Coronary artery (tissue), 2 donors: ENCODE measurements at places on chromosomes 3 and 15.

- DNase-seq = no peak
These were observed 207.9 kb upstream of the RGMA start for GRCh38 chr15:93296759-93297500.

GRCh38 chr3:195230244-195230643 is 40.7 kb downstream of the XXYLT1 start:
- DNase-seq = no peak

- no peak for DNase-seq
These were observed 62.5 kb upstream of the EPHB3 start for GRCh38 chr3:184498986-184499606.

GRCh38 chr3:66076861-66077470 is 38.2 kb upstream of the MAGI1 start:
- no peak for DNase-seq

- no peak for DNase-seq
These were observed 27.5 kb downstream of the NR1I2 start for GRCh38 chr3:119809249-119810017.
